ENCODE measurements at places on chromosomes 13 and 19.

DNA sequence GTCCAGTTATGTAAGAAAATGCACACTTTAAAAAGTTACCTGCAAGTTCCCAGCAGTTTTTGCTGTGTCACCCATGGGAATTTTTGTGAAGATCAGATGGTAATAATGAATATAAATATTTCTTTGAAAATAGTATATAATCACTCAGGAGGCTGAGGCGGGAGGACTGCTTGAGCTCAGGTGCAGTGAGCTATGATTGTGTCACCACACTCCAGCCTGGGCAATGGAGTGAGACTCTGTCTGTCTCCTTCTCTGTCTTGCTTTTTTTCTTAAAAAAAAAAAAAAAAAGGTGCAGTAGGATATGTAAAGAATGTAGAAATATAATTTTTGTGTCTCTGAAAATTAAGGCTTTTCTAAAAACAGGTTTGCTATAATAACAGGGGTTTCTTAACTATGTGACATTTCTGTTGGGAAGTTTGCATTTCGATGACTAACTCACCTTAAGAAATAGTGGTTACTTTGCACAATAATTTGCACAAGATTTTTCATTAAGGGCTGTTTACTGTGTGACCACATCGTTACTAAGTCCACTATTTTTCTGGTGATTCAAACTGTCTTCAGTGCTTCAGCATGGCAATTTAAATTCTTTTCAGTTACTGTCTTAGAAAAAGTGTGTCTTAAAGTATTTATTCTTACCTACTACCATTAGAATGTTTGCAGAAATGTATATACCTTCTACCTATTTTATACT, 37.3 kb downstream of the DNAJC3 start:
- DNase-seq, result no peak

DNA sequence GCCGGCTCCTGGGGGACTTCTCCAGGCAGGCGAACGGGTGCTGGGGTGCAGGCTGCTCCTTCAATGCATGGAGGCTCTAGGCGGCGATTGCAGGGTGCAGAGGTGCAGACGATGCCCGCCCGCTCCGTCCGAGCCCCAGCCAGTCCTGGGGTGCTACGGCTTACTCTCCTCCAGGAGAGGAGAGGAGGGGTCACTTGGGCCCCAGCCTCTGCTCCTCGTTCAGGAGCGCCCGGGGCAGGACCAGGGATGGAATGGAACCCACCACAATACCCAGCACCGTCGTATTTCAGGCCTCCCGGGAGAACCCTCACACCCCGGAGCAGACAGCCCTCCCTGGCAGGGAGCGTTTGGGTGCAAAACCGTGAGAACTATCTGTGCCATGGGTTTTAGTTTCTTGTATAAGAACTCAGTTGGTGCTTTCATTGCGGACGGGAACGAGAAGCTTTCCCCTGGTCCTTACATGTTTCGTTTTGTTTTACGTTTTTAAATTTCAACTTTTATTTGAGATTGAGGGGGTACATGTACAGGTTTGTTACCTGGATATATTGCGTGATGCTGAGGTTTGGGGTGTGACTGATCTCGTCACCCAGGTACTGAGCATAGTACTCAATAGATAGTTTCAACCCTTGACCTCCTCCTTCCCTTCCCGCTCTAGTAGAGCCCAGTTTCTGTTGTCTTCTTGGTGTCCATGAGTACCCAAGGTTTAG, 46.8 kb downstream of the ARHGEF18 start:
- DNase-seq, result no peak

- DNase-seq, result no peak
Observed at GRCh38 chr13:74596691-74597090, 462.5 kb upstream of the KLF12 start.

DNA sequence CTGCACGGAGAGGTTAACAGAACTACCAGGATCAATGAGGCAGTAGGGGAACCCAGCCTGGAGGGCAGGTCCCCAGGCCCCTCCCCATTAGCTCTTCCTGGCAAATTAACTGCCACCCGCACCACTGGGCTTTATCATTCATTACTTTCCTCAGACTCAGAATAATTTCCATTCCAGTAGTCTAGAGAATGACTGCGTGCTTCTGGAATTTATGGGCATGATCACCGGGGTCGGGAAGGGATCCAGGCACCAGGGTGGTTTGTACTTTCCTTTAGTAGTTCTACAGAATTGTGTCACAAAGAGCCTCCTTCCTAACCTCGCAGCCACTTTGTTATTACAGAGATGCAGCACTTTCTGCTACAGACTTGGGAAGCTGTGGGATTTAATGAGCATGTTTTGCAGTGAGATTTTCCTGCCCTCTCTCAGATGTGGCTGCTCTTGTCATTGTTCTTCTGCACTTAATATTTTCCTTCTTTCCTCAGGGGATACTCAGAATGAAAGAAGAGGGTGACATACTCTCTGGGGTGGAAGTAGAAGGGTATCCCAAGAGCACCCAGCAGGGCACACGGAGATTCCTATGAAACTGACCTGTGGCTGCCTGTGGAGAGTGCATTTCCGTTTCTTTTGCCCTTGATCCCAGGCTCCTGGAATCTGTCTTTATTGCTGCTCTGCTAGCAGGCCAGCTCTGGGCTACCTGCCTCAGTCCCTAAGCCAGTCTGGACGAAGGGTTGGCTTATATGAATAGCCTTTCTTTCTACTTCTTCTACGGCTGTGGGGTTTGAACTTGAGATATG, 285.0 kb upstream of the SLC10A2 start:
- DNase-seq, result no peak

- no peak for DNase-seq
Observed at GRCh38 chr19:56085571-56086275, 35.4 kb downstream of the ZNF787 start.

- no peak for DNase-seq
Observed at GRCh38 chr13:113178896-113179167, 20.4 kb downstream of the PROZ start.

DNA sequence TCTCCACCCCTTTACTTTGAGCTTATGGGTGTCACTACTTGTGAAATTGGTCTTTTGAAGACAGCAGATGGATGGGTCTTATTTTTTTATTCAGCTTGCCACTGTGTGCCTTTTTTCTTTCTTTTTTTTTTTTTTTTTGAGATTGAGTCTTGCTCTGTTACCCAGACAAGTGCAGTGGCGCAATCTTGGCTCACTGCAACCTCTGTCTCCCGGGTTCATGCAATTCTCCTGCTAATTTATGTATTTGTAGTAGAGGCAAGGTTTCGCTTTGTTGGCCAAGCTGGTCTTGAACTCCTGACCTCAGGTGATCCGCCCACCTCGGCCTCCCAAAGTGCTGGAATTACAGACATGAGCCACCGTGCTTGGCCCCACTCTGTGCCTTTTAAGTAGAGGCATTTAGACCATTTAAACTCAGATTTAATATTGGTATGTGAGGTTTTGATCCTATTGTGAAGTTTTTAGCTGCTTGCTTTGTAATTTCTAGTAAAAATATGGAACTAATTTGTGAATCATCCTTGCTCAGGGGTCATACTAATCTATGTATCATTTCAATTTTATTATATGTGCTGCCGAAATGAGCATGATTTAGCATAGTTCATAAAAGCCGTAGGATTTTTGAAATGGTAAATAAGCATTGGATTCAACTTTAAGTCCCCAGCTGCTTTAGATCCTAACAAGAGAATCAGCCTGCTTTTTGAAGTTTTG, 584.5 kb downstream of the SLITRK1 start:
- no peak for DNase-seq

DNA sequence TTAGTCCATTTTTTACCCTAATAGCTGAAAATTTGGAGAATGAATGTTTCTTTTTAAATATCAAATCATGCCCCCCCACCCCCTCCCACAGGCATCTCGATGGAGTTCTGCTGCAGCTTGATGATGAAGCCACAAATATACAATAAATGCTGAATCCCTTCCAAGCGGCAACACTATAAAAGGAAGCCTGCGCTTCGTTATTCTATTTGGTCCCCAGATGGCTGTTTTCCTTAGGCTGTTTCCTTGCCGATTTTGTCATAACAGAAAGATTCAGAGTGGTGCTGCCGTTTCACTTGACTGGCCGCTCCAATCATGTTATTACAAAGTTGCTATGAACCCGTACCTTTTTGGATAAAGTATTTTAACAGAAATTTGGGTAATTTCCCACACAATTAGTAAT, 79.5 kb downstream of the MYO16 start:
- DNase-seq, result no peak

DNA sequence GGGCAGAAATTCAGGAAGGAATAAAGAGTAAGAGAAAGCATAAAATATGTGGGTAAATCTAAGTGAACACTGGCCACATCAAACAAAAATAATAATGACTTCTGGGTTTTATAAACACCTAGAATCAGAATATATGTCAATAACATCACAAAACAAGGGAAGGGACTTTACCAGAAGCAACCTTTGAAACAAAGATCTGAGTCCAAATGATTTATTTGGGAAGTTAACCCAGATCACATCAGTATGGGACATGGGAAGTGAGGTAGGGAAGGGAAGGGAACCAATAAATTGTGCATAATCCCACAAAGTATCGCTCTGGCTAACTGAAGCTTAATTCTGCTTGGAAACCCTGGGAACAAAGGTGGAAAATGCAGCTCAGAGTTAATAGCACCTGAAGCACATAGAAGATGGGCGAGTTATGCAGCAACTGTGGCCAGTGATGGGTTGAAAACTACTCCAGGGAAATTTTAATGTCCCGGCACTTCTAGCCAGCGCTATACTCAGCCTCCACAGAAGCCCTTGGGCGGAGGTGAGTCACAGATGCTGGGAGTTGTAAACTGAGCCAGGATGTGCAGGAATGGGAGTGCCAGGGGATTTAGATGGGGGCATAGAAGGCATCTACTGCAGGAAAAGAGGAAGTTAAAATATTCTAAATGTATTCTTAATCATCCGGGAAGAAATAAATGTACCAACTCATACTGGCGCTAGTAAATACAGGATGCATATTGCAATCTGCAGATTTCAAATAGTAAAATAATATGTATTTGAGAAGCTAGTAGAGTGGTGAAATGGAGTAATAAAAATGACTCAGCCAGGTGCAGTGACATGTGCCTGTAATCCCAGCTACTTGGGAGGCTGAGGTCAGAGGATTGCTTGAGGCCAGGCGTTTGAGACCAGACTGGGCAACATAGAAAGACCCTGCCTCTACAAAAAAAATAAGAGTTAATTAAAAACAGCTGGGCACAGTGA, 34.2 kb upstream of the CEBPG start:
- no peak for DNase-seq

GRCh38 chr19:10871711-10872545, 575 bp downstream of the CARM1 start:
- DNase-seq, result no peak

DNA sequence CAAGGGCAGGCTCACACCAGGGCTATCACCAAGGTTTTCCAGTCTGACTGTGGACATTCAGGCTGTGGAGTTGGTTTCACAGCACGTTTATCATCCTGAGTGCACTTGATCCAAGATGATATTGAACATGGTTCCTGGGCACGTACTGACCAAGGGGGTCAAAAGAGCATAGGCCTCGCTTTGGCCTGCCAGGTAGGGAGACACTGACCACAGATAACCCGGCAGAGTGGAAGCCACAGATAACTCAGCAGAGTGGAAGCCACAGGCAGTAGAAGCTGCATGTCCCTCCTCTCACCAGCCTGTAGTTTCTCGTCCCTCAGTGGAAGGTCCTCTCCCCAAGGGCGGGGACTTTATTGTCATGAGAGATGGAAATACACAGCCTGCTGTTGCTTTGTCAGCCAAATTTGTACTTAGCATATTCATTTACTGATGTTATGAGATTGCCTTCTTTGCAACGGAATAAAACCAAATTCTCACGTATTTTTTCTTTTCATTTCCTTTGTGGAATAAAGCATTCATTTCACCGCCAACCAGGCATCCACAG, 8.8 kb upstream of the KRTDAP start:
- DNase-seq, result no peak

GRCh38 chr19:47107202-47107952, 6.2 kb downstream of the ZC3H4 start:
- no peak for DNase-seq

DNA sequence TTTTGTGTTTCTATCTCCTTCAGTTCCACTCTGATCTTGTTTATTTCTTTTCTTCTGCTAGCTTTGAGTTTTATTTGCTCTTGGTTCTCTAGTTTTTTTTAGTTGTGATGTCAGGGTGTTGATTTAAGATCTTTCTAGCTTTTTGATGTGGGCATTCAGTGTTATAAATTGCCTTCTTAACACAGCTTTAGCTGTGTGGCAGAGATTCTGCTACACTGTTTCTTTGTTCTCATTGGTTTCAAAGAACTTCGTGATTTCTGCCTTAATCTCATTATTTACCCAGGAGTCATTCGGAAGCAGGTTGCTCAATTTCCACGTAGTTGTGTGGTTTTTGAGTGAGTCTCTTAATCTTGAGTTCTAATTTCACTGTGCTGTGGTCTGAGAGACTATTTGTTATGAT, 251.7 kb upstream of the HTR2A start:
- no peak for DNase-seq

DNA sequence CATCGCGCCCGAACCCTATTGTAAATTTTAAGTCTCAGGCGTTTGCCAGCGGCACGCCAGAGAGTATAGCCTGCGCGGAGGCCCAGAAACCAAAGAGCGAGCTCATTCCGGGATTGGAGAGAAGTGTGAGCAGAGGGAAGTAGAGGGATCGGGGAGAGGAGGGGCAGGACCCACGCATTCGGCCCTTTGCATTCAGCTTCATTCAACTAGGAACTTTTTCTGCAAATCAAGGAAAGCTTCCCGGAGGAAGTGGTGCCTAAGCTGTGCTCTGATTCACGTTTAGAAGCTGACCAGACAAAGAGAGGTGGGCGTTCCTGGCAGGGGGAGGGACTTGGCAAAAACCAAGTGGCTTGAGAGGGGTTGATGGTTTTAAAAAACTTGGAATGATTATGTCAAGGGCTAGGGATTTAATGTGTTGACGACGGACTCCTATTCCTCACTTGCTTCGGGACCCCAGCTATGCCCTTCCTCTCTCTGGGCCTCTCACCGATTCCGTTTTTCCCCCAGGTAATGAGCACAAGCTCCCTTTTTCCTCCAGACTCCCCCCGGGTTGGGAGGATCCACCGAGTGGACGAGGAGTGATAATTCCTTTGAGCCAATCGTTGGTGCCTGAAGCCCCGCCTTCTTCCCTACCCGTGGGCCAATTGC, 811 bp upstream of the PRMT1 start:
- peak; percentile 35 for DNase-seq

GRCh38 chr13:108895220-108895704, 265.9 kb downstream of the MYO16 start:
- no peak for DNase-seq

DNA sequence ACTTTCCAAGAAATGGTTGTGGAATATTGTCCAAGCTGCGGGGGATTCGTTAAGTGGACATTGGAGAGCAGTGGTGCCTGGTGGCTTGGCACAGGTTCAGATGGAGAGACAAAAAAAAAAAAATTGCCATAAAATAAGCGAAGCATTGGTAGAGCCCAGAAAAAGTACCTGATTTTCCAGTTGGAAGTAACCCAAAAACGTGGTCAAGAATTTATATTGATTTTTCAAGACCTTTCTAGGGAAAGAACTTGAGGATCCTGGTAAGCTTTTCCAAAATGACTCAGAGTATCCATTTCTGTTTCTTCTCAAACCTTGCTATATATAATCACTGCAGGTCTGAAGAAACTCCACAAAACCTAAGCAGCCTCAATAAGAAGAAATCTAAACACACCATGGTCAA, 94.6 kb downstream of the ING1 start:
- no peak for DNase-seq
